ENCODE measurements at places on chromosomes 6 and 20.

DNA sequence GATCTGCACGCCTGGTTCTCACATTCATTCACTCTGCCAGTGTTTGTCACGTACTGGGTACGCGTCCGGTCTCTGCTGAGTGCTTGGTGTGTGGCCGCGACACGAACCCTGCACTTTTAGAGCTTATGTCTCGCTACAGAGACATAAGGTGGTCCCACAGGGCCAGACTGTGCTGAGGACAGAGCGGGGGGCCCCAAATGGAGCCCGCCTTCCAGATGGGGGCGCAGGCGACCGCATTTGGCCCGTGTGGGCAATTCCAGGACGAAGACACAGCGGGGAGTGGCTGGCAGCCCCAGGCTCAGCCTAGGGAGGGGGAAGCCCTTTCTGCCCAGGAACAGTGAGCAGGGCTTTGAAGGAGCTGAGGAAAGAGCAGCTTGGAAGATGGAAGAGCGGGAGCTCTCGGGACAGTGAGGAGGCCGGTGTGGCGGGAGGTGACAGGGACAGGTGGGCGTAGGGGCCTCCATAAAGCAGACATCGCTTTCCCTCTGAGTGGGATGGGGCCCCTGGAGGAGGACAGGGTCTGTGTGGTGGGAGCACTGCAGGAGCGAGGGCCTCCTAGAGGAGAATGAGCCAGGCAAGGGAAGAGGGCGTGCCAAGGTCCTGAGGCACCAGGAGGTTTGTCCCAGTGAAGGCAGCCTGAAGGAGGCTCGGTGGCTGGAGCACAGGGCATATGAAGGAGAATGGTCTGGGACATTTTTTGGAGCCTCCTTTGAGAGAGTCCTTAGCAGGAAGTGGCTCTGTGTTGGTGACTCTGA is 7.8 kb upstream of the MTG2 start:
- H3K4me3 ChIP-seq: no peak overlapping the region
- no peak overlapping the region for H3K27ac ChIP-seq
- DNase-seq: no peak
- no peaks in the 10 kb centered on the region for H3K4me1 ChIP-seq
- H3K36me3 ChIP-seq: peaks cover 62% of the 10 kb centered on the region
- no peaks in the 10 kb centered on the region for H3K27me3 ChIP-seq

- H3K36me3 ChIP-seq: no peaks in the 10 kb centered on the region
- no peaks in the 10 kb centered on the region for H3K4me1 ChIP-seq
- H3K4me3 ChIP-seq: no peak overlapping the region
- H3K27me3 ChIP-seq: no peaks in the 10 kb centered on the region
- no peak for DNase-seq
These were observed 54.1 kb downstream of the WASF1 start for GRCh38 chr6:110125361-110125760.

DNA sequence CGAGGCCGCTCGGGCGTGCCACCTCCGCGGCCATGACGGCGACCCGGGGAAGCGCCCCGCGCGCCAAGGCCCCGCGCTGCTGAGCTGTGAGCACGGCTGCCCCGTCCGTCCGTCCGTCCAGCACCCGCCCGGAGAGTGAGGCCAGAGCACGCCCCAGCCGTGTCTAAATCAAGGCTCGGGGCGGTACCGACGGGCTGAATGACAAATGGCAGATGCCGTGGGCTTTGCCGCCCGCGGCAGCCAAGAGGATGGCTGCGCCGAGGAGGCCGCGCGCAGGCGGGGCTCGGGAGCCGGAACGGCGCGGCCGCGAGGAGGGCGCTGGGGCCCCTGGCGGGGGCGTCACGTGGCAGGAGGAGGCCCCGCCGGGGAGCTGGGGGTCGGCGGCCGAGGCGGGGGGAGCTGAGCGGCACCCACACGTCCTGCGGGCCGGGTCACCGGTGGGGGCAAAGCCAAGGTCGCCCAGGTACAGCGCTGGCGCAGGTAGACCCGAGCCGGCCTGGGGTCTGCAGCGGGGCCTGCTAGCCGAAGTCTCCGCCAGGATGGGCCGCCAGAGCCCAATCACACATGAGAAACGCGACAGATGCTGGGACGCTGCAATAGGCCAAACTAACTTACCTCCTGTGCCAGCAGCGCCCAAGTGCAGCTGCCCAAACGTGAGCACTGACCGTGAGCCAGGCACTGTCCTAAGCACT is at the start of gene PLAGL1:
Gene PLAGL1, minus strand, starts transcription at position 140 of the 692 bp plus-strand sequence. CDS start 60,123 bp downstream, outside the sequence.
- H3K27ac ChIP-seq: no peak within 1 kb of the TSS
- H3K4me1 ChIP-seq: no peaks in the 10 kb centered on the region
- peaks cover 15% of the 10 kb centered on the region for H3K27me3 ChIP-seq
- no peaks in the 10 kb centered on the region for H3K36me3 ChIP-seq
- DNase-seq: peak; percentile 37

GRCh38 chr6:31676904-31677303 is 4.0 kb downstream of the LY6G5C start:
- no peak overlapping the region for H3K27ac ChIP-seq
- H3K4me3 ChIP-seq: no peak overlapping the region
- peaks cover 15% of the 10 kb centered on the region for H3K36me3 ChIP-seq
- H3K4me1 ChIP-seq: peaks cover 6% of the 10 kb centered on the region

GRCh38 chr6:31559606-31559957 is 12.2 kb downstream of the NFKBIL1 start:
- H3K27ac ChIP-seq: peak overlapping the region; percentile 76
- peaks cover 23% of the 10 kb centered on the region for H3K4me1 ChIP-seq
- H3K27me3 ChIP-seq: no peaks in the 10 kb centered on the region
- H3K4me3 ChIP-seq: no peak overlapping the region
- DNase-seq: no peak

GRCh38 chr20:34213213-34213612 is 28.0 kb upstream of the ASIP start:
- no peaks in the 10 kb centered on the region for H3K27me3 ChIP-seq
- no peak overlapping the region for H3K27ac ChIP-seq
- no peak for DNase-seq

- no peak overlapping the region for H3K4me3 ChIP-seq
These were observed 387.8 kb downstream of the PLCB1 start for GRCh38 chr20:8519887-8520286.

DNA sequence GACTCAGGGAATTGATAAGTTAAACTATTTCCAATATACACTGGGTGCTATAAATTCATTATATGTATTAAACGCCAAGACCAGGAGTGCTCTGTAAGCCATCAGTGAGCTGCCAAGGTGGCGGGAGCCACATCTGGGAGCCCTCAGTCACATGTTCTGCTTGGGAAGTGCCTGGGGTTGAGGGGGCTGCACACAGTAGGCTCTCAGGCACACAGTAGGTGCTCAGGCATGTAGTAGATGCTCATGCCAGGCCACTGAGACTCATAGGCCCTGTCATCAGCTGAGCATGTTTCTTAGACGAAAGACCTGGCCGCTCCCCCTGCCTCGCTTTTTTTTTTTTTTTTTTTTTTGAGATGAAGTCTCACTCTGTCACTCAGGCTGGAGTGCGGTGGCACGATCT is 83.3 kb upstream of the BHLHE23 start:
- H3K36me3 ChIP-seq: no peaks in the 10 kb centered on the region
- no peak for DNase-seq
- no peaks in the 10 kb centered on the region for H3K4me1 ChIP-seq
- H3K27ac ChIP-seq: no peak overlapping the region
- H3K27me3 ChIP-seq: no peaks in the 10 kb centered on the region

DNA sequence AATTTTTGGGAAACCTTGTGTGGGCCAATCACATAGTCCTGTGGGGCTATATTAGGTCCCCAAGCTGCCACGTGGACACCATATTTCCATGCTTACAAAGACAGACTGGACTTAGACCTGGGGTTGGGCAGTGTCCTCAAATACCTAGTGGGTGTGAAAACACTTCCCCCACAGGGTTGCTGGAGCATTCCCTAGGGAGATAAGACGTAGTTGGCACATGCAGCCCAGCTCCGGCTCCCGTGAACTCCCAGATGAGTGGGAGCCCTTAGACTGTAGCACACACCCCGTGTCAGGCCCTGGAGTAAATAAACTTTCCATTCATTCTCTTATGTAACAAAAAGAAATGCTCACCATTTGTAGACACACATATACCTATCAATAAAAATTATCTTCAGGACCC is 14.2 kb downstream of the KCNG1 start:
- no peak for DNase-seq
- peaks cover 2% of the 10 kb centered on the region for H3K36me3 ChIP-seq
- H3K4me3 ChIP-seq: no peak overlapping the region
- no peaks in the 10 kb centered on the region for H3K4me1 ChIP-seq

- no peak overlapping the region for H3K4me3 ChIP-seq
- no peak for DNase-seq
- no peak overlapping the region for H3K27ac ChIP-seq
- H3K4me1 ChIP-seq: peaks cover 4% of the 10 kb centered on the region
These were observed 29.5 kb upstream of the PCMTD2 start for GRCh38 chr20:64225828-64226598.

DNA sequence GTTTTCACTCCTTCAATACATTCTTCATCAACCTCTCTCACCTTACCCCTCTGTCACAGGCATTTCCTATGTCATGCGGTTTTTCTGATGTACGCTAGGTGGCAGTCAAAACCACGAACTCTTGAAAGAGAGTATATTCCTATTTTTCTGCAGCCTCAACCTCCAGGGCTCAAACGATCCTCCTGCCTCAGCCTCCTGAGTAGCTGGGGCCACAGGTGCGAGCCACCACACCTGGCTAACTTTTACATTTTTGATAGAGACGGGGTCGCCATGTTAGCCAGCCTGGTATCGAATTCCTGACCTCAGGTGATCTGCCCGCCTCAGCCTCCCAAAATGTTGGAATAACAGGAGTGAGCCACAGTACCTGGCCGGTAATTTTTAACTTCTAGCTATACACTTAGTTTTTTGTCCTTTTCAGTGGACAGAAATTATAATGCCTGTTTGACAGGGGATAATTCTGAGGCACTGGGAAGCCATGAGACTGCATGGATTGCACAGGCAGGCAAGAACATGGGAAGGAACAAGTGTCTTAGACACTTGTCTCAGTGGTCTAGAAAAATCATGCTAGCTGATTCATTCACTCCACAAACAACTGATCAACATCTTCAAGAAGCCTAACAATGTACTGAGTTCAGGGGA is 22.5 kb upstream of the HFE start:
- no peaks in the 10 kb centered on the region for H3K36me3 ChIP-seq
- no peak overlapping the region for H3K27ac ChIP-seq
- no peaks in the 10 kb centered on the region for H3K27me3 ChIP-seq
- no peak overlapping the region for H3K4me3 ChIP-seq
- DNase-seq: peak; percentile 83

DNA sequence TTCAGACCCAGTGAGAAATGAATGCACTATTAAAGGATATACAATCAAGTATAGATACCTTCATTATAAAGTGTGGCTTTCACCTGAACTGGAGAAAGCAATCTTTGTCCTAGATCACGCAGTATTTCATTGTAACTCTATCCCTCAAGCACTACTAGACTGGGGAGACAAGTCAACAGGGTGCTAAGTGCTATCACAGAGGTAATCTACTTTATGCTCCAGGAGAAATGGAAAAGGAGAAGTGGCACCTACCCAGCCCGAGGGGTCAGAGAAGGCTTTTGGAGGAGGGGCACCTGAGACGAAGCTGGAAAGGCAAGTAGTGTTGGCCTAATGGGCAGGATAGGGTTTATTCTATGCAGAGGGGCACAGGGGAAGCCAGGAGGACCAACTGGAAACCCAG is 17.1 kb downstream of the ZHX3 start:
- no peak for DNase-seq
- H3K36me3 ChIP-seq: no peaks in the 10 kb centered on the region
- H3K27me3 ChIP-seq: no peaks in the 10 kb centered on the region
- no peak overlapping the region for H3K4me3 ChIP-seq
- H3K27ac ChIP-seq: no peak overlapping the region

DNA sequence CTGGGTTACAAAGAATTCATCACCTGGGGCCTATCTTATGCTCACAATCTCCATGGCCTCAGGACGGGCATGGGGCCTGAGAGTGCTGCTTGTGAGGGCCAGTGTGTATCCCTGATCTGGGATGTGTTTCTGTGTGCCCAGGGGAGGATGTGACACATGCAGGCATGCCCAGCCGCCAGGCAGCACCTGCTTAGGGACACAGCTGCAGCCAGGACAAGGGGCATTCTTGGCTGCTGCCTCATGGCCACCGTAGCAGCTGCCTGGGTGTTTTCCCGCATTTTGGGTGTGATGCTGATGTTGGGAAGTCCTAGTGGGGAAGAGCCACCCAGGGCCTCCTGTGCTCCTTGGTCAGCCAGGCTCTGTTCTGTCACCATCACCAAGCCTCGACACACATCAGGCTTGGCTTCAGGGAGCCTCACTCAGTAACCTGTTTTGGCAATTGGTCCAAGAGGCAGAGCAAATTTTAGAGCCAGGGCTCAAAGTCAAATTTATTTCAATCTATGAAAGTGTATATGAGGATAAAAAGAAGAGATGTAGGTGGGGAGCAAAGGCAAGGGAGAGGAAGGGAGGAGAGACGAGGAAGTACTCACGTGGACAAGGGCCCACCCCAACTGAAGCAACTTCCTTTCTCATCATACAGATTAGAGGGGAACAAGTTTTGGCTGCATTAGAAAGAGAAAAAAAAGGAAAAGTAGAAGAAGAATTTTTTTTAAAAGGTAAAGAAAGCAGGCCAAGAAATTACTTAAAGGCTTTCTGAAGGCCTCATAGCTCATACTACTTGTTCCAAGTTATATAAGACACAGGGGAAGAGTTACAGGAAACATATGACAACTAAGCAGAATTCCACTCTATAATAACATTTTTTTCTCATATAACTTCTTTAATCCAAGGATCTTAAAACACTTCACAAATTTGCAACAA is 269.9 kb upstream of the SUPT3H start:
- H3K27me3 ChIP-seq: no peaks in the 10 kb centered on the region
- H3K27ac ChIP-seq: peak overlapping the region; percentile 48
- peak; percentile 95 for DNase-seq
- H3K4me1 ChIP-seq: peaks cover 23% of the 10 kb centered on the region

DNA sequence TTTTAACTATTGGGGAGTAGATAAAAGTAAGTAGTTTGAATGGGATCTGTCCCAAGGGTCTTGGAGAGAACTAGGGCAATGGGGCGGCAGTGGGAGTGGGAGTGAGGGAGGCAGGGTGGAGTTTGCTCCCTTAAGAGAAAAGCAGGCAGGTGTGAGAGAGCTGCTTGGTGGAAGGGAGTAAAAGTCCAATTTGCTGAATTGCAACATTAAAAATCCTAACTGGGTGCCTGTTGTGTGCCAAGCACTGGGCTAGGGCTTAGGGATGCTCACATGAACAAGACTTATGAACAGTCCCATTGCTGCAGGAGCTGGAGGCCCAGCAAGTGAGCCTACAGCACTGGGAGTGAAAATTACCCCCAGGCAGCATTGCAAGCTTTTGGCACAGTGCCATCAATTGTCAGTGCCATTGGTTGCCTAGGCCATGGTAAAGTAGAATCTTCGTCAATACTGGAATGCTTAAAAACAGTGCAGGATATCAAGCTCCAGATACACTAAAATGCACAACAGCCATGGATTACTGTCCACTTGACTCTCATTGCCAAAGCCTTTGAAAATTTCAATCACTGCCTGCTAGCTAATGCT is 277.7 kb upstream of the JARID2 start:
- no peaks in the 10 kb centered on the region for H3K27me3 ChIP-seq
- H3K4me3 ChIP-seq: no peak overlapping the region
- peaks cover 5% of the 10 kb centered on the region for H3K4me1 ChIP-seq
- H3K27ac ChIP-seq: no peak overlapping the region
- H3K36me3 ChIP-seq: no peaks in the 10 kb centered on the region

Data from trophoblast cell (in vitro differentiated cells and primary cell).